ENCODE measurements at places on chromosomes 3 and 15. TPM values are rescaled to one million over a fixed set of nuclear protein-coding genes. Genes with fewer than 3 reads are reported as not detected.

Gene SELENOT
- 128 TPM for total RNA-seq

Gene RHOV
- 0.09 TPM for total RNA-seq

Gene CCR3
- 0.16 TPM for total RNA-seq

Gene CXCR6
- total RNA-seq: 10.3 TPM

Gene SMCO1
- not detected for total RNA-seq

Gene CHD2
- 130 TPM for total RNA-seq

Gene SEMA5B
- not detected for total RNA-seq

Gene TMC3
- total RNA-seq: not detected

Gene CYP8B1
- total RNA-seq: not detected

Gene PIK3CA
- 20.0 TPM for total RNA-seq

Gene CELF6
- 0.91 TPM for total RNA-seq

Gene IL20RB
- total RNA-seq: 1.2 TPM

Gene PCSK6
- 3.3 TPM for total RNA-seq

Gene SIAH2
- 31.5 TPM for total RNA-seq

Gene FETUB
- total RNA-seq: not detected

Gene GREM1
- total RNA-seq: not detected

Gene HTR3E
- total RNA-seq: not detected

Gene RPSA
- 1,835 TPM for total RNA-seq

Gene CFAP92
- total RNA-seq: not detected

Gene HYAL3
- 15.2 TPM for total RNA-seq

Gene CYP1A2
- total RNA-seq: not detected

Gene THSD4
- not detected for total RNA-seq

Gene MST1R
- total RNA-seq: 2.1 TPM

Gene MYZAP
- total RNA-seq: 0.14 TPM

Gene LIPC
- 3.0 TPM for total RNA-seq

Gene DZIP1L
- total RNA-seq: not detected

Gene CLDN18
- total RNA-seq: not detected

Gene ATP13A4
- total RNA-seq: 2.7 TPM

Gene TLR9
- not detected for total RNA-seq

Gene DHX36
- 81.9 TPM for total RNA-seq

Gene KBTBD12
- total RNA-seq: not detected

Gene EFHB
- not detected for total RNA-seq

Gene C3orf20
- total RNA-seq: 0.20 TPM

Gene ZNF619
- 9.1 TPM for total RNA-seq

Gene GATM
- total RNA-seq: 1.3 TPM

Gene DUSP7
- total RNA-seq: 43.7 TPM

Gene SLCO3A1
- 50.3 TPM for total RNA-seq

Gene ARHGAP31
- 3.0 TPM for total RNA-seq

Data from T-helper 2 cell treated with Interferon-gamma antibody and Interleukin-4, amounts not matched to agents 100 ng/mL and 5 ng/mL, for 36 hours (primary cell).